ENCODE measurements at places on chromosomes 7 and 10. TPM values are rescaled to one million over a fixed set of nuclear protein-coding genes. Genes with fewer than 3 reads are reported as not detected.

The NODAL gene
- total RNA-seq: not detected

DNA sequence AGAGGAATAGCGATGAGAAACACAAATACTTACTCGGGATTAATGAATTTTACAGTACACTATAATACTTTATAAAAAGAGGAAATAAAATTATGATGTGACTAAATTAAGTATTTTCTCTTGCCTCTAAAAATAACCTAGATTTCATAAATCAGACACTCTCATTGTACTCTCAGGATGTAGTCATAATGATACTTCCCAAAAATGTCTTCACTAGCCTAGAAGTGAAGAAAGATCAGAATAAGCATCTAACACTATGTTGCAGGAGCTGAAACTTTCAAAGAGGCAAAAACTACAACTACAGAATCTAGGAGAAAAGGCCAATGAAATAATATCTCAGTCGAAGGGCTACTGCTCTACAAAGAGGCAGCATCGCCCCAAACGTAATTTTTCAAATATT is 49.4 kb downstream of the DNAJC1 start:
- DNase-seq: no peak
- H3K4me1 ChIP-seq: no peaks in the 10 kb centered on the region
- H3K36me3 ChIP-seq: no peaks in the 10 kb centered on the region

DNA sequence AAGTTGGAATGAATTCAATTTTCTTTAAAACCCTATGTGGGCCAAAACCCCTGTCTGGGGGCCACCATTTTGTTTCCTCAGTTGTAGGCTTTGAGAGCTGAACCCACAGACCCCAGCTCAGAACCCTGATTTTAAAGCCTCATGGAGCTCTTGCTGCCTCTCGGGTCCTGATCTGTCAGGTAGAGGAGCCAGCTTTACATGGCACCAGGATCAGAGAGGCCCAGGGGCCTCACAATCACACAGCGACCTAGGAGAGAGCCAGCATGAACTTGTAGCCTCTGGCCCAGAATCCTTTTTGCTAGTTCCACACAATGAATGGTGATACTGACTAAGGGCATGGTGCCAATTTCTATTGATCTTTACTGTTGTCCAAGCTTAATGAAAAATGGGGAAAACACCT is 84.3 kb upstream of the SORCS3 start:
- H3K36me3 ChIP-seq: no peaks in the 10 kb centered on the region
- DNase-seq: no peak
- no peaks in the 10 kb centered on the region for H3K4me1 ChIP-seq
- no peaks in the 10 kb centered on the region for H3K27me3 ChIP-seq

GRCh38 chr7:113159746-113160339 is 41.5 kb upstream of the SMIM30 start:
- DNase-seq: no peak
- H3K27me3 ChIP-seq: no peaks in the 10 kb centered on the region
- H3K36me3 ChIP-seq: no peaks in the 10 kb centered on the region
- H3K27ac ChIP-seq: no peak overlapping the region
- no peaks in the 10 kb centered on the region for H3K4me1 ChIP-seq
- H3K4me3 ChIP-seq: no peak overlapping the region

GRCh38 chr10:89879121-89879520 is 177.7 kb downstream of the KIF20B start:
- H3K27ac ChIP-seq: no peak overlapping the region
- H3K4me3 ChIP-seq: no peak overlapping the region
- H3K4me1 ChIP-seq: no peaks in the 10 kb centered on the region

- peak overlapping the region; percentile 53 for H3K4me3 ChIP-seq
- peaks cover 4% of the 10 kb centered on the region for H3K4me1 ChIP-seq
- no peak overlapping the region for H3K27ac ChIP-seq
- no peak for DNase-seq
- no peaks in the 10 kb centered on the region for H3K36me3 ChIP-seq
These were observed 2.5 kb upstream of the TMEM178B start for GRCh38 chr7:141071260-141071854.

DNA sequence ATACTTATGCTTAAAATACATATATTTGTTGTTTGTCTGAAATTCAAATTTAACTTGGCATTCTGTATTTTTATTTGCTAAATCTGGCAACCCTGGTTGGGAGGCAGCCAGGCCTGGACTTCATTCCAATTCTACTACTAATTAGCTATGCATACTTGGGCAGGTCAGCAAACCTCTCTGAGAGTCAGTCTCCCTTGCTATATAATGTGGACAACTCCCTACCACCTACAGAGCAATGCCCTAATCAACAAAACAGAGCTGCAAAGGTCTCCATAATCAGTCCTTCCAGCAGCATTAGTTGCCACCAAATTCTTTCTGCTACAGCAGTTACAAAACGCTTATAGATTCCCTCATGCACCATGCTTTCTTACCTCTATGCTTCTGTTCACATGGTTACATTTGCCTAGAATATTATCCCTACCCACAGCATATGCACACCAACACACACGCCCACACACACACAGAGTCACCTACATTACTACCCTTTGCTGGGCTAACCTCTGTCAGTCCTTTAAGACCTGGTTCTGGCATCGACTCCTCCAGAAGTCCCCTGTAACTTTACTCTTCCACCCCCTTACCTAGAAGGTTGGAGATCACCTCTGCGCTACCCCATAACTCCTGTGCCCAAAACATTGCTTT is 188.7 kb downstream of the FGFR2 start:
- no peak overlapping the region for H3K27ac ChIP-seq
- no peaks in the 10 kb centered on the region for H3K4me1 ChIP-seq

Data from colonic mucosa (tissue), 4 donors.